ENCODE measurements at places on chromosomes 2 and 18.

DNA sequence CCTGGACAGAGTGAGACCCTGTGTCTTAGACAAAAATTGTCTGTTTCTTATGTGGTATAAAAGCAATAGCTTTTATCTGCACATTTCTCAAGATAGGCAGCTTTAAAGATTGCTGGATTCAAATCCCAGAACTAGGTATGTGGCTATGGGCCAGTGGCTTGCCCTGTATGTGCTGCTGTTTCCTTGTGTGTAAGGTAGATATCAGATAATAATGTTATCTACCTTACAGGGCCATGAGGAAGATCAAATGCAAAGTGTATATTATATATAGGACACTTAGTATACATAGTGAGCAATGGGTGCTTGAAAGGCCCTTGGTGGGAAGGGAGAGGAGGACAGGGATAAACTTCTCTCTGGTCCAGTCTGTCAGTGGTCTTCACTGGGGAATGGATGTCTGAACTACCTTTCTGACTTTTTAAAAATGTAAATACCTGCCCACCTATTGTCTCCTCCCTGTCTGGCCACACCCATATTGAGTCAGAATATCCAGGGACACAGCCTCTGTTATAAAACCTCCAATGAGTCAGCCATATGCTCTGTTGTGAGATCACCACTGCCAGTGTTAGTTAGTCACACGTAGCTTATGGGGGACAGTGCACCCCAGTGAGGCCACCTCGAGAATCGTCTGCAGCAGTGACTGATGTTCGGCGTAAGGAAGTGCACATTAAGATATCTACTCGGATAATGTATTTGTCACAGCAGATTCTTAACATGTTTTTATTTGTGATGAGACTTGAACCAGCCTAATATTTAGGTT is 383.4 kb downstream of the PTPRM start:
- DNase-seq: no peak

DNA sequence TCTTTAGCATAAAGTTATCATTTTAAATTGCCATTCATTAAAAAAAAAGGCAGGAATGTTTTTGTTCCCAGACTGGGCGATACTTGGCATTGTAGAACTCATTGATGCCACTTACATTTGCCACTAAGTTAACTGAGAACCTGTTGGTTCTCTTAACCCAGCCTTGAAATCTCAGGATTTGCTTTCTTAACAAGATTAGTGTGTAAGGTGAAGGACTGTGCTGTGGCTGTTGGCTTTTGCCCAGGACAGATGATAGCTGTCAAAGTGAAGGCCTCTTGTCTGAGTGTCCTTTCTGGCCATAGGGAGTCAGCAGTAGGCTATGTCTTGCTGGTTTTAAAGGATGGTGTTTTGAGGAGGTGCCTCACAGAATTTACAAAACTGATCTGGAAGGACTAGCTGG is 2.6 kb downstream of the DPYSL5 start:
- peak; percentile 6 for DNase-seq

DNA sequence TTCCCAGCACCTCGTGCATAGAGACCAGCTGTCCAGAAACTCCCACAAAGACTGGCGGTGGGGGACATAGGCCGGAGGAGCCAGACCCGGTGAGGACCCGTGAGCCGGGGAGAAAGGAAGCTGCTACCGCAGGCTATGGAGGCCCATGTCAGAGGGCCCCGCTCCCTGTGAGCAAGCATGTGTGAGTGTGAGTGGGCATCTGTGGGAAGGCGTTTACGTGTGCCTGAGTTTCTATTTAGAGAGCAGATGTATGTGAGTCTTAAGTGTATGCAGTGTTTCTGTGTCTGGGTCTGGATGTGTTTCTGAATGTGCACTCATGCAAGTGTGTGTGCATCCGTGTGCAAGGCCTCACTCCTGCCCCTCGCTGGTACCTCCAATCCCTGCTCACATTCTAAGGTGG is 187.8 kb upstream of the RAB6C start:
- DNase-seq: no peak

DNA sequence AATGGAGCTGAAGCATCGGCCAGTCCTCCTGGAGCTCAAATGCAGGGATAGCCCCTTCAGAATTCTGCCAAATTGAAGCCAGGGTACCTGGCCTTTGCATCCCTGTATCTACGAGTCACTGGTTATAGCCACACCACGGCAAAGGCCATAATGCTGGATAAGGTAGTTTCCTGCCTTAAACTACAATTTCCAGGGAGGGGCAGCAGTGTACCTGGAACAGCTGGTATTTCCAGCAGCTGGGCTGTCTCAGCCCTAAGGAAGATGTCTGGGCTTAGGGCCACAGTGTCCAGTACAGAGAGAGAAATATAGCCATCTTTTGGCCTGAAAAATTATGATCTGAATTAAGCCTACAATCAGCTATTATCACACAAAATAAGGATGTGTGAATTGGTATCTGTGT is 180.3 kb downstream of the GCA start:
- no peak for DNase-seq

- no peak for DNase-seq
Observed at GRCh38 chr2:27351802-27352598, 4.6 kb downstream of the GTF3C2 start.

DNA sequence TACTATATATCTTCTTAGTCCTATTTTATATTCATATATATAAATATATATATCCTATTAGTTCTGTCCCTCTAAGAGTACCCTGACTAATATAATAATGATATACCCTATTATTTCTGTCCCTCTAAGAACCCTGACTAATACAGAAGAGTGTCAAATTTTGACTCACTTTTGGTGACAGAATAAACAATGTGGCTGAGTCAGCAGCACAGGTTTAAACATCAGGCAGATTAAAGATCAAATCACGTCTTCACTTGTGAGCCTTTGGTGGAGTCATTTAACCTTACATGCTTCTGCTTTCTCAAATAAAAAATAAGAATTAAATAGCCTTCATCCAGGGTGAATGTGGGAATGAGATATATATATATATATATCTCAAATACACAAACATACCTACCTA is 615.9 kb upstream of the GCFC2 start:
- no peak for DNase-seq

- no peak for DNase-seq
Observed at GRCh38 chr2:222307978-222308730, 9.4 kb upstream of the PAX3 start.

GRCh38 chr2:69836316-69836715 is 6.9 kb downstream of the GMCL1 start:
- no peak for DNase-seq

- DNase-seq: no peak
Observed at GRCh38 chr2:219385958-219386520, 1.7 kb downstream of the DNPEP start.

GRCh38 chr2:71558300-71559051 is 105.1 kb downstream of the DYSF start:
- DNase-seq: no peak

GRCh38 chr2:11610624-11611242 is 59.3 kb downstream of the NTSR2 start:
- DNase-seq: no peak

DNA sequence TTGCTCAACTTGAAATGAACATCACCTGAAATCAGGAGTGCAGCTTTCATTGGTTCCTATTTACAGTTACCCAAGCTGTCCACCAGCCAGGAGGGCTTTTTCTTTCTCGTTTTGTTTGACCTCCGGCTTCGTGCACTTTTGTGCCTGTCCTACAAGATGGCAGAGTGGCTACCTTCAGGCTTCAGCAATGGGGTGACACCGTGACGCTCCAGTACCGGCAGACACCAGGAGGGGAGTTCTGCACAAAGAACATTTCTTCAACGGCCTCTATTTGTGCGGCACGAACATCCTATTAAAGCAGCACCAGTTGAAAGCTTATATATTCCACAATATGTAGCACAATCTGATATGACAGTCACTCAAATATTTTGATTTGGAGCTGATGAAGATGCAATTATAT is 18.3 kb downstream of the RNASEH1 start:
- DNase-seq: no peak

DNA sequence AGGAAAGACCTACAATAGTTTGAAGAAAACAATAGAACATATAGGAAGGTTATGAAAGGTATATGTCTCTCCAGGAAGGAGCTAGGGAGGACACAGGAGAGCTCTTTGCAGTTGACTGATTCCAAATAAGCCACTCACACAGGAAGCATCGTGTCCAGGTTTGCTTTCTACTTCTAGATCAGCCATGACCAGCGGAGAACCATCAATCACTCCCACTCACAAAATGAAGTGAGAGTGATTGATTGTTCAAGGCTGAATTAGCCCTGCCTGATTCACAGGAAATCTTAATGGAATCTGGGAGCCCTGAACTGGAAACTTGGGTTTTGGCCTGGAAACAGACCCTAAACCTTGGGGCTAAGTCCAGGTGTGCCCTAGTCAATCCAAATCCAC is 1292.2 kb upstream of the ZEB2 start:
- DNase-seq: no peak

DNA sequence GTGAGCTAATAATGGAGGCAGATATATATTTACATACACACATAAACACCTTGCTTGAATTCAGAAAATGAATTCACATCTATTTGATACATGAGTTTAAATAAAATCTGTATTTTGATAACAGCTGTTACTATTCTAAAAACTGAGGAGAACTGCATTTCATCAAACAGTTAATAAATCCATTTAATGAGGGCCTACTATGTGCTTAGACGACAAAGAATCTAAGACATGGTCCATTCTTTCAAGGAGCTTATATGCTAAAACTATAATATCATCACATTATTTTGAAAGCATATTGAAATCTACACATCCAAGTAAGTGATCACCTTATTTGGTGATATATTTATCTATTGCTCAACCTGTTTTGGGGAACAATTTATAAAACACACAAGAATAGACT is 90.8 kb upstream of the ZFP36L2 start:
- DNase-seq: no peak
